Natural killer cell treated with Interleukin-12 subunit alpha and Interleukin-12 subunit beta and Interleukin-15 and Interleukin-18, amount 100 ng/mL, for 72 hours (primary cell): ENCODE measurements at places on chromosomes 2 and 18. TPM values are rescaled to one million over a fixed set of nuclear protein-coding genes. Genes with fewer than 3 reads are reported as not detected.

The PPM1B gene
- total RNA-seq: 75.5 TPM

The NAT8 gene
- not detected for total RNA-seq

The CYP26B1 gene
- not detected for total RNA-seq

The MPP4 gene
- not detected for total RNA-seq

The GMPPA gene
- 55.5 TPM for total RNA-seq

The KCNIP3 gene
- not detected for total RNA-seq

The RBKS gene
- 4.5 TPM for total RNA-seq

GRCh38 chr2:201574766-201575165, 68.5 kb downstream of the TMEM237 start:
- no peak overlapping the region for H3K4me3 ChIP-seq
- peaks cover 3% of the 10 kb centered on the region for H3K27me3 ChIP-seq
- no peak for DNase-seq
- peaks cover 6% of the 10 kb centered on the region for H3K4me1 ChIP-seq

GRCh38 chr18:35571138-35571537, 10.4 kb upstream of the GALNT1 start:
- H3K36me3 ChIP-seq: peaks cover 3% of the 10 kb centered on the region
- no peak overlapping the region for H3K27ac ChIP-seq
- peaks cover 6% of the 10 kb centered on the region for H3K27me3 ChIP-seq
- peaks cover 16% of the 10 kb centered on the region for H3K4me1 ChIP-seq
- no peak for DNase-seq

DNA sequence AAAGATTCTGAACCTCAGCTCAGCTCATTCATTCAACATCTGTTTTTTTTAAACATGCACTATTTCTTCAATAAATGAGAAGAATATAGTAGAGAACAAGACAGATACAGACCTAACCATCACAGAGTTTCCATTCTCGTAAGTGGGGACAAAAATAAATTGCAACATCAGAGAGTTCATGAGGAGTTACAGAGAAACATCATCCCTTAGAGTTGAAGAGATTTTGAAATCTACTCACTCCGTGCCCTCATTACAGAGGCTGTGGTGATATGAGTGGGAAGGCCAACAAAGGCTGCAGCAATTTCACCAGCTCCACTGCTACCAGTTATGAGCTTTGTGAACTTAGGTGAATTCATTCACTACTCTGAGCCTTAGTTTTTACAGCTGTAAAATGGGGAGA, 399.3 kb downstream of the BCL11A start:
- H3K36me3 ChIP-seq: no peaks in the 10 kb centered on the region
- DNase-seq: no peak
- H3K27ac ChIP-seq: no peak overlapping the region

GRCh38 chr2:237178396-237178795, 92.7 kb downstream of the COPS8 start:
- no peak overlapping the region for H3K27ac ChIP-seq
- H3K4me1 ChIP-seq: no peaks in the 10 kb centered on the region
- H3K27me3 ChIP-seq: peaks cover 17% of the 10 kb centered on the region
- H3K4me3 ChIP-seq: no peak overlapping the region

GRCh38 chr2:71688530-71688929, 235.2 kb downstream of the DYSF start:
- no peaks in the 10 kb centered on the region for H3K36me3 ChIP-seq
- H3K4me1 ChIP-seq: no peaks in the 10 kb centered on the region
- H3K27me3 ChIP-seq: no peaks in the 10 kb centered on the region
- H3K27ac ChIP-seq: no peak overlapping the region
- DNase-seq: peak; percentile 40

GRCh38 chr18:48085781-48086487, 155.5 kb upstream of the SMAD2 start:
- H3K36me3 ChIP-seq: no peaks in the 10 kb centered on the region
- H3K27me3 ChIP-seq: no peaks in the 10 kb centered on the region
- H3K4me3 ChIP-seq: no peak overlapping the region
- no peak for DNase-seq
- H3K4me1 ChIP-seq: no peaks in the 10 kb centered on the region

- no peak overlapping the region for H3K4me3 ChIP-seq
- peaks cover 3% of the 10 kb centered on the region for H3K4me1 ChIP-seq
- no peak for DNase-seq
- H3K27me3 ChIP-seq: no peaks in the 10 kb centered on the region
Observed at GRCh38 chr2:24280645-24281044, 79.7 kb downstream of the ITSN2 start.

DNA sequence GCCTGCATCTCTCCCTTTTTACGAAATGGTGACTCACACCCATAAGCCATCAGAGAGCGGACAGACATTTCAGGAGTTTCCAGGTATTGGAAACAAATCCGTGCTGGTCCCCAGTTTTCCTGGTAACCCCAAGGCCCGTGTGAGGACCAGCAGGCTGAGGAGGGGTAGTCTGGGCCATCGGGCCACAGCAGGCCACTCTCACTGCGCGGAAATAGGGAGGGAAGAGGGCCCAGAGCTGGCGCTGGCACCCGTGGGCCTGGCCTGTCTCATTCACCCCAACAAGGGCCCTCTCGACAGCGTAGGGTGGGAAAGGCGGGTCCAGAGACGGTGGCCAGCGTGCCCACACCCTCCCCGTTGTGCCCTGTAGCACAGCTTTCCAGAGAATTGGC, 13.7 kb upstream of the FAHD2A start:
- no peak overlapping the region for H3K27ac ChIP-seq
- no peaks in the 10 kb centered on the region for H3K36me3 ChIP-seq
- H3K4me1 ChIP-seq: no peaks in the 10 kb centered on the region
- H3K4me3 ChIP-seq: no peak overlapping the region

DNA sequence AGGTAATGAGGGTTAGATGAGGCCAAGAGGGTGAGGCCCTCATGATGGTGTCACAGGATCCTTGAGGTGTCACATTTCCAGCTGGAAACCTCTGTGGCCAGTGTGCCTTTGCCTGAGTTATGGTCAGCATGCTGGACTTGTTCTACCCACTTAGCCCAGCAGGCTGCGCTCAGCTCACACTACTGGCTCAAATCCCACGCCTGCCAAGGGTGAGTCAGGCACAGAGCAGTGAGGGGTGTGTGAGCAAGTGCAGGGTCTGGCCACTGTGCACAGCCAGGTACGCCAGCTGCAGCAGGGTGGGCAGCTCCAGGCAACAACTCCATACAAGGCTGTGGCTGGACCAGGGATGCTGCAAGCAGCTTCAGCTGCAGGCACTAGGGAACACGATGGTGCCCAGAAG, 616.6 kb upstream of the FSHR start:
- no peak for DNase-seq
- H3K27ac ChIP-seq: no peak overlapping the region
- no peaks in the 10 kb centered on the region for H3K36me3 ChIP-seq

DNA sequence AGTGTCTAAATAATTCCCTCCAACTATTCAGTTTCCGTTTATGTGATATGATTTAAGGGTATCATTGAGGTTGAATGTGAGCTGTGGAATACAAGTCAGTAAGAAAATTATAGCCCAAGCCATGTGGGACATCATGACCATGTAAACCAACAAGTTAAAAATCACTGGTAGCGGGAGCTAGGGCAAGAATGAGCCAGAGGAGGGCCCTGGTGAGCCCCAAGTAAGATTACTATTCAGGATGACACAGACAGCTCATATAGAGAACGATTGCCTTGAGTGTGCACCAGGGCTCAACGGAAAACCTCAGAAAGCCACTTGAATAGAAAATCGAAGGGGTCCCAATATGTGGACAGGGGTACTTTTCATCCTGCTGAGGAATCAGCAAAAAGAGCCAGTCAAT, 87.8 kb upstream of the RBMS1 start:
- H3K4me1 ChIP-seq: no peaks in the 10 kb centered on the region
- H3K36me3 ChIP-seq: no peaks in the 10 kb centered on the region
- no peak for DNase-seq
- H3K27me3 ChIP-seq: no peaks in the 10 kb centered on the region

DNA sequence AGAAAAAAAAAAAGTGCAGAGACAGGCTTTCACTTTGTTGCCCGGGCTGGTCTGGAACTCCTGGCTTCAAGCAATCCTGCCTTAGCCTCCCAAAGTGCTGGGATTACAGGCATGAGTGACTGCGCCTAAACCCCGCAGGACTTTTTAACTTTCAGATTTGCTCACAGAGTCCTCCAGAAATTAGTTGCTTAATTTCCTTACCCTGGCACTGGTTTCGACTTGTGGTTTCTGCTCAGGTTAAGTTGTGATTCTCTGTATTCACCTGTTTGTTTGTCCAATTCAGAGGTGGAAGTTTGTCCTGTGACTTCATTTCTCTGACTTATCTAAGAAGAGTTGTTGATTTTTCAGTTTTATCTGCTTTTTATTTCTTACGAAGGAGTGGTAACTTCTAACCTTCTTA, 238.1 kb downstream of the TMEM182 start:
- H3K27ac ChIP-seq: no peak overlapping the region
- H3K36me3 ChIP-seq: no peaks in the 10 kb centered on the region
- no peak overlapping the region for H3K4me3 ChIP-seq
- H3K4me1 ChIP-seq: no peaks in the 10 kb centered on the region
- DNase-seq: no peak

DNA sequence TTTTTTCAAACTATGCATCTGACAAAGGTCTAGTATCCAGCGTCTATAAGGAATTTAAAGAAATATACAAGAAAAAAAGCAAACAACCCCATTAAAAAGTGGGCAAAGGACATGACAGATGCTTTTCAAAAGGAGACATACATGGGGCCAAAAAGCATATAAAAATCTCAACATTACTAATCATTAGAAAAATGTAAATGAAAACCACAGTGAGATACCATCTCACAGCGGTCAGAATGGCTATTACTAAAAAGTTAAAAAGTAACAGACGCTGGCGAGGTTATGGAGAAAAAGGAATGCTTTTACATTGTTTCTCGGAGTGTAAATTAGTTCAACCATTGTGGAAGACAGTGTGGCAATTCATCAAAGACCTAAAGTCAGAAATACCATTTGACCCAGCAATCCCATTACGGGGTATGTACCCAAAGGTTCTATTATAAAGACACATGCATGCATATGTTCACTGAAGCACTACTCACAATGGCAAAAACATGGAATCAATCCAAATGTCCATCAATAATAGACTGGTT, 643.1 kb upstream of the LRRTM1 start:
- no peaks in the 10 kb centered on the region for H3K27me3 ChIP-seq
- no peak for DNase-seq
- no peak overlapping the region for H3K27ac ChIP-seq
- no peak overlapping the region for H3K4me3 ChIP-seq
- H3K4me1 ChIP-seq: no peaks in the 10 kb centered on the region

- H3K36me3 ChIP-seq: no peaks in the 10 kb centered on the region
- DNase-seq: no peak
- H3K27ac ChIP-seq: no peak overlapping the region
- peaks cover 13% of the 10 kb centered on the region for H3K27me3 ChIP-seq
Observed at GRCh38 chr2:190744041-190744440, 95.2 kb downstream of the NAB1 start.

DNA sequence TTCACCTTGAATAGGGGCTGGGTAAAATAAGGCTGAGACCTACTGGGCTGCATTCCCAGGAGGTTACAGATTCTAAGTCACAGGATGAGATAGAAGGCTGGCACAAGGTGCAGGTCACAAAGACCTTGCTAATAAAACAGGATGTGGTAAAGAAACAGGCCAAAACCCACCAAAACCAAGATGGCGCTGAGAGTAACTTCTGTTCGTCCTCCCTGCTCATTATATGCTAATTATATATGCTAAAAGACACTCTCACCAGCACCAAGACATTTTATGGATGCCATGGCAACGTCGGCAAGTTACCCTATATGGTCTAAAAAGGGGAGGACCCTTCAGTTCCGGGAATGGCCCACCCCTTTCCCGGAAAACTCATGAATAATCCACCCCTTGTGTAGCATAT, 711.5 kb upstream of the KLHL29 start:
- H3K27ac ChIP-seq: no peak overlapping the region
- no peaks in the 10 kb centered on the region for H3K27me3 ChIP-seq
- H3K36me3 ChIP-seq: no peaks in the 10 kb centered on the region
- DNase-seq: no peak
- H3K4me3 ChIP-seq: no peak overlapping the region
- H3K4me1 ChIP-seq: no peaks in the 10 kb centered on the region

GRCh38 chr2:172790404-172790803, 54.8 kb downstream of the RAPGEF4 start:
- H3K27ac ChIP-seq: no peak overlapping the region
- H3K27me3 ChIP-seq: peaks cover 16% of the 10 kb centered on the region
- no peaks in the 10 kb centered on the region for H3K36me3 ChIP-seq
- no peaks in the 10 kb centered on the region for H3K4me1 ChIP-seq
- H3K4me3 ChIP-seq: no peak overlapping the region
- DNase-seq: no peak

- DNase-seq: no peak
- H3K4me3 ChIP-seq: no peak overlapping the region
- H3K27ac ChIP-seq: no peak overlapping the region
- H3K27me3 ChIP-seq: peaks cover 6% of the 10 kb centered on the region
- H3K36me3 ChIP-seq: peaks cover 8% of the 10 kb centered on the region
- no peaks in the 10 kb centered on the region for H3K4me1 ChIP-seq
Observed at GRCh38 chr2:217301142-217301925, 441.5 kb upstream of the TNP1 start.
